Fibroblast of skin of right biceps (primary cell): ENCODE measurements at places on chromosomes 6 and 20.
A peak's percentile ranks its signal among the peaks of the same experiment; 100 is the strongest.

DNA sequence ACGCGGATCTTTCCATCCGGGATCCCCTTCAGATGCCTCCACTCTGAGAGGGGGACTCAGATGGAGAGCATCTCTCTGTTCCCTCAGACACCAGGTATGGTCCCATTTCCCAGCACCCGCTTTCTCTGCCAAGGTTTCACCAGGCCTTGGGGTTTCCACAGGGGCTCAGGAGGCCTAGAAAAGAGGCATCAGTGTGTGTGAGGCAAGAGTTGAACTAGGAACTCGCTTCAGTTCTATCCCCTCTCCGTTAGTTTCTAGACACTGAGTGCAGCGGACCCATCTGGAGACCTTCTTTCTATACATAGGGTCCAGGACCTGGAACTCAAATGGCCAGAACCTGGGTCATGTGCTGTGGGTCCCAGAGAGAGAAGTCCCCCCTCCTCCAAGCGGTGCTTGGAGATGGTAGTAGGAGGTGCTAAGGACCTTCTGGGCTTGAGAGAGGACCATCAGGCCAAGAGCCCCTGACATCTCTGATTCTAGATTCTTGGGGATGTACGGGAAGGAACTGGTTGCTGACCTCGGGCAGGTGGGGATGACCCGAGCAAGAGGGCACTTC is 2.1 kb downstream of the SLC12A5 start:
- DNase-seq: no peak

GRCh38 chr6:98593676-98594075 is 240.7 kb upstream of the POU3F2 start:
- DNase-seq: no peak

DNA sequence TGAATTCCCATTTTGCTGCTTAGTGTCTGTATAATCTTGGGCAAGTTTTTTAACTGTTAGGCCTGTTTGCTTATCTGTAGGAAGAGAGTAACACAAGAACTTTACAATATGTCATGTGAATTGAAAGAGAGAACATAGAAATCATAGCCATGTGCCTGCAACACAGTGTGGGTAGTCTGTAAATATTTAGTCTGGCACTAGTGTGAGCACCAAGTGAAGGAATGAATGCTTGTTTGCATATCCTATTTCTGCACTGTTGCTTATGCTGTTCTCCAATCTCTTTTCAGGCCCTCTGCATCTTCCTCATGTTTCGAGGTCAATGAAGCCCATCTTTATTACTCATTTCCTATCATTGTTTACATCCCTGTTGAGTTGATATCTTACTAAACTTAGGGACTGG is 49.2 kb downstream of the CBFA2T2 start:
- peak; percentile 20 for DNase-seq

DNA sequence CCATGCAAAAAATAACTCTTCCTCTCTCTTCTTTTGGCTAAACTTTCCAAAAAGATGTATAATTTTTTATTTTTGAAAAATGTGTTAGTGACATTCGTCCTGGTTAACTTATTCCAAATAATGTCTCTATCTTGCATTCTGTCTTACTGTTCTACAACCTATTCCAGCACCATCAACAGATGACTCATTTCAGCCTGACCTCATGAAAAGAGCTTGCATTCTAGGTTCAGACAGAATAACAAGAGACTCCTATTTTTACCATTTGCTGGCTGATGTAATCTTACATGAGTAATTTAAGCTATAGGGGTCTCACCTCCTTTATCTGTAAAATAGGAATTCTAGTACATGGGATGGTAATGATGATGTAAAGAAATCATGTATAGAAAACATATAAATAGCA is 109.0 kb downstream of the FUT9 start:
- no peak for DNase-seq

- DNase-seq: no peak
These were observed 7.5 kb downstream of the TRIM39 start for GRCh38 chr6:30334075-30334783.

DNA sequence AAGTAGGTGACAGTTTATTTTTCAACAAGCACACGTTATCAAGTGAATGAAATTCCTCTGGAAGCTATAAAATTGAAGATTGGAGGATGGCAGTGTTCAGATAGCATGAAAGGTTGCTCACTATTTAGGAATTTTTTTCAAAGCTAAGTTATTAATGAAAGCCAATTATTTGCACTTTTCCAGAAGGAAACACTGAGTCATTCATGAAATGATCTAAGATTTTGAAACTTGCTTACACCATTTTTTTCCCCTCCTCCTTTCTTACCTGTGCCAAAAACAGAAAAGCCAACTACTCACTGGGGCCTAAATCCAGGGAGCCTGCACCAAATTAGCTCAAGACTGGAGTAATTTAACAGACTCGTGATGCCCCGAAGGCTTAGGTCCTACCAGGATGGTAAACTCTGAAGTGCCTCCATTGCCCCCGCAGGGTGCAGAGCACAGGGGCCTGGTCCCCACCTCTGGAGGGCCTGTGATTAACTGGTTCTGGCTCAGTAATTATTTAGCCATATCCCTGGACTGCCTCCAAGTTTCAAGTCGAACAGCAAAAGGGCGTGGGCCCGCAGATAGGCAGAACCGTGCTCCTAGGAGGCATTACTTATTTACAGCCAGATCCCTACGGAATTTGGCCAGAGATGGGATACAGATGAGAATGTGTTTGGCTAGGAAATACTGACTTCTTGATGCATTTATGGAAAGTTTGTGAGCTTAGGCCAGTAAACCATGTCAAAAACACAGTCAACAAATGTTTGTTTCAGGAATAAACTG is 28.0 kb upstream of the ZNF217 start:
- peak; percentile 95 for DNase-seq

DNA sequence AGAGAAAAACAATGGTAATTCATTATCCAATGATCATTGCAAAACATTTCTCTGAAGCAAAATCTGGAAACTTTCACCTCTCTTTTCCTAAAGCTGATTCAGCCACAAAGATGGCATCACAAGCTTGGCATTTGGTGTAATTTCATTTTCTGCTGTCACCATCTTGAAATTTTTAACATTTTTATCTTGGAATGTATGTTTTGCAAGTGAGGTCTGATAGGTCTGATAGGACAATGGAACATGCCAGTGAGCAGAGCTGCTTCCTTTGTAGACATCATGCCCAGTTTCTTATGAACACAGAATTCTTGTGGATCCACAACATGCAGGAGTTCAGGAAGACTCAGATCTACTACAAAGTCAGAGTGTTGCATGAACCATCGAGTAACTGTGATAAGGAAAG is 969.6 kb downstream of the EYS start:
- DNase-seq: no peak

GRCh38 chr6:129713806-129714333 is 3.9 kb upstream of the ARHGAP18 start:
- DNase-seq: no peak

DNA sequence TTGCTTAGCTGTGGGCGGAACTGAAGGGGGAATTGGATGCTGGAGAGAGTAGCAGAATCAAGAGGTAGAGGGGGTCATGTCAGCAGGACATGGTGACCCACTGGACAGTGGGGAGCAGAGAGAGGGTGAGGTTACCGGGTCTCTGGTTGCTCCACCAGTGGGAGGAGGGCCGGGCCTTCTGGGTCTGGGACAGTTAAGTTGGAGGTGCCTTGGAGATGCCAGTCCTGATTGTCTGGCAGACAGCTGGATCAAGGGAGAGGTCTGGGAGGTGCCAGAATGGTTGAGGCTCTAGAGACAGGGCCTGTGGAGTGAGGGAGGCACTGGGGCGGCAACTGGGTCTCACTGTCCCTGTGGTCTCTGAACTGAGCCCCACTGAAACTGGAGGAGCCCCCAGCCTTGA is 24.6 kb downstream of the MANBAL start:
- DNase-seq: no peak

DNA sequence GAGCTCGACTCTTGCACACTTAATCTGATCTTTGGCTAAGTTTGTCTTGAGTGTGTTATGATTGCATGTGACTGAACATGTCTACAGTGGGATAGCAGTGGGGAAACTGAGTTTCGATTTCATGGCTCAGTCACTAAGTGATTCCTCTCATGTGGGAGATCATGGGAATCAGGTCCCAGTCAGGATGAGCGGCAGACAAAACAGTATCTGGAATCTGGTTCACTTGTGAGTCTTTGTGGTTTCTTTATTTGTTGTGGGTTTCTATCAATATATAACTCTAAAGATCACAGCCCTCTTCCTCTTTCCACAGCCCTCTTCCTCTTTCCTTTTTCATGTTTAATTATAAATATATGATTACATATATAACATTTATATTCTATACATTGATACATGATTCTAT is 4.0 kb downstream of the RPP21 start:
- DNase-seq: no peak

DNA sequence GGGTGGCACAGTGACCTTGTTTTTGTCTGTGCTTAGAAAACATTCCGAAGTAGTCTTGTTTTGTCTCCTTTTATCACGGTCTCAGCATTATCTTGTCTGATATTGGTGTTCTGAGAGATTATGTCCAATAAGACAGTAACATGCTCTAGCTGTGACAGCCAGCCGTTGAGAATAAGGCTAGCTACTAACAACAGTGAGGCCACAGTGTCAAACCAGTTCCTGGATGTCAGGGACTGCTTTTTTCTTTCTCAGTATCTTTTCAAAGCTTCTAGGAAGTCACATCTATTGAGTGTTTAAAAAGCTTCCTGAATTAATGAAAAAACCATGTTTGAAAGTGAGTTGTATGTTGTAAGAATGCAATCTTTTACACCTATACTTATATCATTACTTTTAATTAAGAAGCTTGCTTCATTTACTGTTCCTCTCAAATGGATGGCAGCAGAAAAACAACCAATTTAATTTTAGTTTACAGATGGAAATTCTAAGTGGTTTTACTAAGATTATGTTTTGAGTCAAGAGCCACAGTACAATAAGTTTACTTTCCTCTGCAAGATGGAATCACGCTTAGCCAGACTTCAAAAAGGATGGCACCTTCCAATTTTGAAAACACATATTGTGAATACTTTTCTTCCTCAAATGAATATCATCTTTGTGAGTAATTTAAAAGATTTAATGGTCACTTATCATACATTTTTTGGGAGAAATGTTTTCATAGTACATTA is 53.1 kb downstream of the MAP3K7 start:
- DNase-seq: no peak

DNA sequence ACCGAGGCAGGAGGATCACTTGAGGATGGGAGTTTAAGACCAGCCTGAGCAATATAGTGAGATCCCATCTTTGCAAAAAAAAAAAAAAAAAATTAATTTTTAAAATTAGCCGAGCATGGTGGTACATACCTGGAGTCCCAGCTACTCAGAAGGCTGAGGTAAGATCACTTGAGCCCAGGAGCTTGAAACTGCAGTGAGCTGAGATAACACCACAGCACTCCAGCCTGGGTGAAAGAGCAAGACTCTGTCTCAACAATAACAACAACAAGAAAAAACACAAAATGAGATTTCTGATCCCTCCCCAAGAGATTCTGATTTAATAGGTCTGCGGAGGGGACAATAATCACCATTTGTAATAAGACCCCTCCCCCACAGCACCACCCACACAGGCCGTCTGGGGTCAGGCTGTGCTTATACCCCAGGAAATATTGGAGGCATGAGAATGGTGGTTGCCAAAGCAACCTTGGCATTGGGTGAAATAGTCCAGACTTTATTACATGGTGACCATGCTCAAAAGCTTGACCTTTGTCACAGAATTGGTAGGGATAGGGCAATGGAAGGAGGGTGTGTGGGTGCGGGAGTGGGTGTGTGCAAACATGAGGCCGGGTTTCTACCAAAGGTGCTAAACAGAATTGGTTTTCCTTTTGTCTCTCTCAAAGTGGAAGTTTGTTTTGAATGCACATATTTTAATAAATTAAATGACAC is 24.4 kb upstream of the ADTRP start:
- no peak for DNase-seq

GRCh38 chr6:6469074-6469473 is 119.4 kb upstream of the LY86 start:
- DNase-seq: no peak

GRCh38 chr6:11069760-11070159 is 23.9 kb upstream of the SMIM13 start:
- DNase-seq: peak; percentile 12

DNA sequence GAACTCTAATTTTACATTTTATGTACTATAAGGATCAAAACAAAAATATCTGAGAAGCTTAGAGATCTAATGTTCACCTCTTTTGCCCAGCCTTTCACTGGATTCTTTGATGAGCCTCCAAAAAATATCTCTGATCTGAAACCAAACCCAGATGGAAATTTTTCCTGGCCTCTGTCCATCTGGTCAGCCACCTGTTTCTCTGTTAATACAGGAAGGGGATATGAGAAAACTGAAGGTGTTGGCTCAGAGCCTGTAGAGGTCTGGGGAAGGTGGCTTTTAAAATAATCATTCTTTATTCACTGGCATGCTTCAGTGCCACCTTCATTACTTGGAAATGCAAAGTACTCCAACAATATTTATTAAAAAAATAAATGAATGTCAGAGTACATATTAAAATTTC is 8.5 kb upstream of the MCM3 start:
- no peak for DNase-seq

GRCh38 chr6:157550114-157550989 is 169.4 kb downstream of the ZDHHC14 start:
- no peak for DNase-seq

DNA sequence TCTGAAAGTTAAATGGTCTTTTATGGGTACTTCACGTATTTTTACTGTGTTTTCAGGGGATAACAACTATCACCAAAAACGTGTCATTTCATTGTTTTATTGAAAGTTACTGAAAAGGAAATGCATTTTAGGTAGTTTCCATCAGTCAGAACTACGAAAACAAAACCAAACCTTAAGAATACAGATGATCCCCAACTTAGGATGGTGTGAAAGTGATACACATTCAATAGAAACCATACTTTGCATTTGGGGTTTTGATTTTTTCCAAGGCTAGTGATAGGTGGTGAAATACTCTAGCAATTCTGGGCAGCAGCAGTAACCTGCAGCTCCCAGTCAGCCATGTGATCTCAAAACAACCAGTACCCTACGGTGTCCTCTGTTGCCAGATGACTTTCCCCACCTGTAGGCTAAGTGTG is 25.9 kb upstream of the EFHC1 start:
- DNase-seq: no peak

DNA sequence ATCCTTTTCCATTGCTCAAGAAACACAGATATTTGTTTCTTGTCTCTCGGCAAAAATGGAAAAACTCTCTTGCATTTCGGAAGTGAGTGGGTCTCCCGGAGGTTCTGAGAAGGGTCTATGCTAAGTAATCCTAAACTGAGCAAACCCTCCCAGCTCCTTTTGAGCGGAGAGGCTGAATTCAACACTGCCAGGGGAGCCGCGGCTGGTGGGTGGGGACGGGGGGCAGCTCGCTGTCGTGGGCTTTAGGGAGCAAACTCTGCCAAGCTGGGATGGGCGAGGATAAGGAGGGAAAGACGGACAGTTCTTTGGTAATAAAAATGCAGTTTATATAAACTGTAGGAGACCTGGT is 211.4 kb downstream of the FOXC1 start:
- no peak for DNase-seq

- no peak for DNase-seq
These were observed 66.7 kb upstream of the BMP2 start for GRCh38 chr20:6700563-6701329.

GRCh38 chr6:125230674-125231073 is 71.1 kb downstream of the HDDC2 start:
- peak; percentile 46 for DNase-seq

GRCh38 chr6:36329798-36330291 is 6.8 kb downstream of the BNIP5 start:
- DNase-seq: no peak
